ENCODE measurements at places on chromosomes 5 and 9.

- no peak for DNase-seq
Observed at GRCh38 chr9:123485216-123485615, 129.2 kb downstream of the CRB2 start.

GRCh38 chr5:104628911-104629310 lies 1066.3 kb upstream of the NUDT12 start:
- no peak for DNase-seq

- no peak for DNase-seq
Observed at GRCh38 chr9:20582150-20582549, 40.1 kb downstream of the MLLT3 start.

- no peak for DNase-seq
Observed at GRCh38 chr9:14989811-14990210, 79.6 kb upstream of the FREM1 start.

Measured in stimulated activated CD4-positive, alpha-beta T cell treated with anti-CD3 and anti-CD28 coated beads, Interleukin-15, amount 100 ng/mL, for 1 hour (primary cell).